ENCODE measurements at places on chromosomes 2 and 18. TPM values are rescaled to one million over a fixed set of nuclear protein-coding genes. Genes with fewer than 3 reads are reported as not detected.

Gene CTAGE1
- total RNA-seq, result not detected

- no peaks in the 10 kb centered on the region for H3K27me3 ChIP-seq
- H3K4me3 ChIP-seq, result no peak overlapping the region
- no peaks in the 10 kb centered on the region for H3K36me3 ChIP-seq
- no peak overlapping the region for H3K27ac ChIP-seq
- no peaks in the 10 kb centered on the region for H3K4me1 ChIP-seq
- no peak for DNase-seq
Observed at GRCh38 chr2:239770246-239770639, 254.9 kb downstream of the NDUFA10 start.

DNA sequence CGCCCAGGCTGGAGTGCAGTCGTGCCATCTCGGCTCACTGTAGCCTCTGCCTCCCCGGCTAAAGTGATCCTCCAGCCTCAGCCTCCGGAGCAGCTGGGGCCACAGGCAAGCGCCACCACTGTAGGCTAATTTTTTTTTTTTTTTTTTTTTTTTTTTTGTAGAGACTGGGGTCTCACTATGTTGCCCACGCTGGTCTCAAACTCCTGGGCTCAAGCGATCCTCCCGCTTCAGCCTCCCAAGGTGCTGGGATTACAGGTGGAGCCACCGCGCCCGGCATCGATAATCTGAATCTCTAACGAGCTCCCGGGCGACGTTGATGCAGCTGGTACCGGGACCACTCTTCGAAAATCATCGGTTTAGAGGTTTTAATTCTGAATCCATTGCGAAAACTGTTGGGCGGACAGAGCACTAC lies 520 bp upstream of the CYP20A1 start:
- DNase-seq, result no peak
- no peaks in the 10 kb centered on the region for H3K27me3 ChIP-seq
- H3K4me1 ChIP-seq, result peaks cover 5% of the 10 kb centered on the region
- H3K27ac ChIP-seq, result peak overlapping the region; percentile 92
- H3K4me3 ChIP-seq, result peak overlapping the region; percentile 95
- H3K36me3 ChIP-seq, result peaks cover 17% of the 10 kb centered on the region

Gene SCN7A
- not detected for total RNA-seq

- DNase-seq, result no peak
- no peak overlapping the region for H3K27ac ChIP-seq
- H3K36me3 ChIP-seq, result no peaks in the 10 kb centered on the region
- no peaks in the 10 kb centered on the region for H3K27me3 ChIP-seq
Observed at GRCh38 chr2:213010106-213010779, 141.2 kb downstream of the IKZF2 start.

DNA sequence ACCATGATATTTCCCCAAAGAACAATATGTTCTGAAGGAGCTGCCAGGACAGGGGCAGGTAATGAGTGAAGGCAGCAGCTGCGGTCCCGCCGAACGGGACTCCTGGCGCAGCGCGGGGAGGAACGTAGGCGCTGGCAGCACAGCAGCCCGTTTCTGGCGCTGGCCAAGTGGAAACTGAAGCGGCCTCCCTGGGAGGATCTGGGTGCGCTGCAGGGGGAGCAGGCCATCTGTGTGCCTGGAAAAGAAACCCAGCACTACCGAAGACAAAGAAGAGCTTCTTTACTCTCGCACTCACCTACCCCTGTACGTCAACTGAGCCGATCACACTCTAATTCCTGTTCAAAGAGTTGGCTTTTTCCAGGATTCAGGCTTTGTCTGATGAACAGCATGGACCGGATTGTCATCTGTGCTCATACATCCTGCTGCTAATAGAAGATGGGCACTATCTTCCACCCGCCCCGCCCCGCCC lies 11.8 kb downstream of the G6PC2 start:
- no peak overlapping the region for H3K27ac ChIP-seq
- peak; percentile 75 for DNase-seq
- no peaks in the 10 kb centered on the region for H3K36me3 ChIP-seq
- peaks cover 13% of the 10 kb centered on the region for H3K27me3 ChIP-seq
- H3K4me1 ChIP-seq, result no peaks in the 10 kb centered on the region

Gene CYS1
- total RNA-seq, result 0.26 TPM

DNA sequence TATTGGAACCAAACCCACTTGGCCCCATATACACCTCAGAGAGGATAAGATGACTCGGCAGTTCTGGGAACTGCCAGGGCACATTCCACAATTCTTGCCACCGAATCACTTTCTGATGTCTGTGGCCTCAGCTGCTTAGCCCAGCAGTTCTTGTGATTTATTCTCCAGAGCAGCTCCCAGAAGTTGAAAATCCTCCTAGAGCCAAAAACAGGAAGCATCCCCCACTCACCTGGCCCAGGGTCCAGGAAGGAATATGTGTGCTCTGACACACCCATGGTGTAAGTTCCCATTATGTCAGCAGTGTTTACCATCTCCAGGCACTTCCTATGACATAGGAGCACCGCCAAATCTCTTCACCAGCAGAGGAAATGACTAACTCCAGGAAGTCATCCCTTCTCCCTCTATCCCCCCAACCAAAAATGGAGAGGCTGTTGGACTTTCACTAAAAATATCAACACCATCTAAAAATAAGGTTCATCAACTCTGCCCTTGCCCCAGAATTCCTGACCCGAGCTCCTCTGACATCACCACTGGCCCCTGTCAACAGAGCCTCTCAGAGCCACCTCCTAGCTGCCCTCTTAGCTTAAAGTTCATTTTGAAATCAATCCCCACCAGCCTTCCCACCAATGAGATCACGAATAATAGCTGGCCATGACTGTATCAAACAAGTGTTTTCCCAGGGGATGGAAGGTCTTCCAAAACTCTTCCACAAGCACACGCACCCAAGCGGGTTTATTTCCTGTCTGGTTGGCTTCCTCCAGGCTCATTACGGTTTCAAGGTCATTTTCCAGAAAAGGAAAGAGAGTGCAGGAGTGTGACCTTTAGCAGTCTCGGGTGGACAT lies 223.1 kb upstream of the PARD3B start:
- H3K4me3 ChIP-seq, result no peak overlapping the region
- no peak for DNase-seq
- no peak overlapping the region for H3K27ac ChIP-seq
- H3K4me1 ChIP-seq, result peaks cover 3% of the 10 kb centered on the region
- H3K27me3 ChIP-seq, result no peaks in the 10 kb centered on the region

Gene ABCB11
- total RNA-seq, result 0.04 TPM

DNA sequence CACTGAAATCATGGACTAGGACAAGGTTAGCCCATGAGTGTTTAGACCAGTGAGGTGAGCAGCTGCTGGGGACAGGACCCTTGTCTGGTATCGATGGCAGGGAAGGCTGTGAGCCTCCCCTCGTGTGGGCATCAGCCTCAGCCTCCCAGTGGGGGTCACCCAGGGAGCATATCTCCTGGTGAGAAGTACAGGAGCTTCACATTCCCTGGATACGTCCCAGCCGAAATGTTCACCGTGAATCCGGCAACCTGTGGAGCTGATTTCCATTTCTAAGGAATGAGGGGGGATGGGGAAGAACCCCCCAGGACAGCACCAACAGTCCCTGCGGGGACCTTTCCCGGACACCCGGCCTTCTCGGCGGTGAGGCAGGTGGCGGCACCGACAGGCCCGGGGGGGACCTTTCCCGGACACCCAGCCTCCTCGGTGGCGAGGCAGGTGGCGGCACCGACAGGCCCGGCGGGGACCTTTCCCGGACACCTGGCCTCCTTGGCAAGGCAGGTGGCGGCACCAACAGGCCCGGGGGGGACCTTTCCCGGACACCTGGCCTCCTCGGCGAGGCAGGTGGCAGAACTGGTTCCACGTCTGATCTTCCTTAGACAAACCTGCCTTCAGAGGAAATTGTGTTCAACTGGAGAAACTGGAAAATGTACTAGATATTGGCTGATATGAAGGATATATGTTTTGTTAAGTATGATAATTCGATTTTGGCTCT lies 21.2 kb downstream of the RTP5 start:
- H3K27ac ChIP-seq, result no peak overlapping the region
- H3K27me3 ChIP-seq, result no peaks in the 10 kb centered on the region
- H3K36me3 ChIP-seq, result no peaks in the 10 kb centered on the region
- DNase-seq, result no peak

Gene PAX8
- total RNA-seq, result 0.11 TPM

Gene SOWAHC
- 12.0 TPM for total RNA-seq

DNA sequence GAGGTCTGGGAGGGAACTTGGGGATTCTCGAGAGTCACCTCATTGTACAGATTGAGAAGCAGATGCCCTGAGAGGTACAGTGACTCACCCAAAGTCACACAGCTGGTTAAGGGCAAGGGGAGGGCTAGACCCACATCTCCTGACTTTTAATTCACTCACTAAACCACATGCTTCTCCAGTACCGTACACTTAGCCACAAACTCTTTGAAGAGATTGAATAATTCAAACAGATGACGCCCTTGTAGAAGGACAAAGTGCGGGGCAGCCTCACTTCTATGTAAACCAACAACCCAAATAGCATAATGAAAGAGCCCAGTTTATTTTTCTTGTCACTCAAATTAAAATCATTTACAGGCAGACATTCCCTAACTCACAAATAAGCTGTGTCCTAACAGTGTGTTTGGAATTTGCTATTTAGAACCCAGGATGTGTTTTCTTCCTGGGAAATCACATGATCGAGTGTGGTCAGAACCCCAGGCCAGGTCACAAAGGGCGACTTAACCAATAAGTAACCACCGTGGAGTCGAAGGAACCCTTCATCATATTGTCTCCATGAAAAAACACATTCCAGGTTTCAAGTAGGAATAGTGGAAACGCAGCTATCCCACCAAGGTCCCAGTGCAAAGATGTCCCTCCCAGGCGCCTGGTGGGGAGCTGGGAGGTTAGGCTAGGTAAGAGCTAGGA lies 35.8 kb upstream of the PTPN4 start:
- no peak overlapping the region for H3K4me3 ChIP-seq
- DNase-seq, result no peak
- no peaks in the 10 kb centered on the region for H3K36me3 ChIP-seq
- H3K4me1 ChIP-seq, result no peaks in the 10 kb centered on the region

Gene CASP10
- 4.1 TPM for total RNA-seq

GRCh38 chr2:226611944-226612318 lies 187.7 kb downstream of the IRS1 start:
- H3K27me3 ChIP-seq, result no peaks in the 10 kb centered on the region
- no peaks in the 10 kb centered on the region for H3K4me1 ChIP-seq
- H3K4me3 ChIP-seq, result no peak overlapping the region

DNA sequence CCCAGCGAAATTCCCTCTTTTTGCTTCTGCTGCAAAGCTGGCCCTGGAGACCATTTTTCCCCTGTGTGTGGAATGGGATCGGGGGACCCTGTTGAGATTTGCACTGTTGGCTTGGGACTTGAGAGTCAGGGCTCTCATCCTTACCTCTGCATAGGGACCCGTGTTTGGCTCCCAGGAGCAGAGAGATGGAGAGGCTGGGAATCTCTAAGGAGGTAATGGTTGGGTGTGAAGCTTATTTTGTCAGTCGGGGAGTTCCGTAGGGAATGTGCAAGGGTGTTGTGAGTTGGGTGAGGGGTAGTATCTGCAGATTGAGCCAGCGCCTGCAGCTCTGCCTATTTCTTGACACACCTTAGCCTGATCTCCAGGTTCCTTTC lies 4.5 kb downstream of the GATA6 start:
- H3K27me3 ChIP-seq, result peaks cover 37% of the 10 kb centered on the region
- H3K36me3 ChIP-seq, result peaks cover 85% of the 10 kb centered on the region
- peak overlapping the region; percentile 99 for H3K4me3 ChIP-seq
- peak; percentile 72 for DNase-seq
- H3K4me1 ChIP-seq, result no peaks in the 10 kb centered on the region

GRCh38 chr2:231622963-231623362 lies 30.3 kb downstream of the TEX44 start:
- no peak for DNase-seq
- H3K27me3 ChIP-seq, result no peaks in the 10 kb centered on the region
- H3K4me1 ChIP-seq, result no peaks in the 10 kb centered on the region
- no peaks in the 10 kb centered on the region for H3K36me3 ChIP-seq
- H3K27ac ChIP-seq, result no peak overlapping the region

DNA sequence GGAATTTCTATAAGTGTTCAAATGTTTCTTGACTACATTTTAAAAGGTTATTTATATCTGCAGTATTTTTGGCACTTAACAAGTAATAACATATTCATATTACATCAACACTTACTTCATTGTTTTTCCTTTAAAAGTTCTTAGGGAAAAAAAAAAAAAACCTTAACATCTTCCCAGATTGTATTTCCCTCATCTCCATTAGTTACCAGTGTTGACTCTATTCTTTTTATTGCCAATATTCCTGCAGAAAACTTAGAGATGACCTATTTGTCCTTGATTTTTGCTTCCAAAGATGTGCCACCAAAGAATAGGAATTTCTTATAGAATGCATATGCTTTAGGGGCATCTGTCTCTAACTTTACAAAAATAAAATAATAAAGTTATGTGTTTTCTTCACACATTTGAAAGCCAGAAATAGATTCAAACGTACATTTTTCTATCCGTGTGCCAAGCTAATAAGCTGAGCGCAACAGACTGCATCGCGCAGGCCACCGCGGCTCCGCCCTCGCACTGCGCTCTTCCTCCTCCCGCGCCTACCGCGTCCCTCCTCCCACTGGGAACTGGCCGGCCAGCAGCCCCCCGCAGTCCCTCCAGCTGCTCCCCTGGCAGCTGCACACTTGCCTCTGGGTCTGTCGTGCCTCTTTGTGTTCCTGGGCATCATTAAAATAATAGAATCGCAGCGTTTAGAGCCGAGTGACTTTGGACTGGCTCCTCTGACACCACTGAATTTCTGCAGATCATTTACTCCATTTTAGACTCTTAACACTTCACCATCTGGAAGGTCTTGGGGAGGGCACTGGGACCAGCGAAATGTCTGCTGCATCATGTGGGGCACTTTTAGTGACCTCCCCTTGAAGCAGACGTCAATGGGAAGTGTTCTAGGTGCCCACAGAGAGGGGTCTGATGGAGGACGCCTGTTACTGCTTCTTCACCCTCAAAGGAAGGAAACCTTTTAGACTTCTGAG lies 21.2 kb upstream of the NAB1 start:
- H3K36me3 ChIP-seq, result no peaks in the 10 kb centered on the region
- DNase-seq, result no peak
- peak overlapping the region; percentile 59 for H3K27ac ChIP-seq
- no peaks in the 10 kb centered on the region for H3K4me1 ChIP-seq
- no peaks in the 10 kb centered on the region for H3K27me3 ChIP-seq

DNA sequence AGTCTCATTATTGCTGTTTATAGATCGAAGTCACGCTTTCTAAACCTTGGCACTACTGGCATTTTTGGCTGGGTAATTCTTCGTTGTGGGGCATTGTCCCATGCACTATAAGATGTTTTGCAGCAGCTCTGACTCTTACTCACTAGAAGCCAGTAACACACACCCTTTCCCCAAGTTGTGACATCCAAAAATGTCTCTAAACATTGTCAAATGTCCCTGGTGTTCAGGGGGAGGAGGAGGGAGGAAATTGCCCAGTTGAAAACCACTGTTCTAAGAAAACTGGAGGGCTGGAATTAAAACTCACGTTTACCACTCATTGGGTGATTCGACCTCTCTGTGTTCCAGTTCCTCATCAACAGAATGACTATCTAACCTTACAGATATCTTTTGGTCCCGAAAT lies 115.7 kb upstream of the KLF7 start:
- no peaks in the 10 kb centered on the region for H3K36me3 ChIP-seq
- H3K27me3 ChIP-seq, result no peaks in the 10 kb centered on the region
- no peak overlapping the region for H3K27ac ChIP-seq
- H3K4me1 ChIP-seq, result peaks cover 22% of the 10 kb centered on the region
- H3K4me3 ChIP-seq, result no peak overlapping the region

- H3K27ac ChIP-seq, result peak overlapping the region; percentile 14
- peaks cover 24% of the 10 kb centered on the region for H3K4me1 ChIP-seq
- H3K27me3 ChIP-seq, result no peaks in the 10 kb centered on the region
- DNase-seq, result no peak
- H3K36me3 ChIP-seq, result peaks cover 5% of the 10 kb centered on the region
Observed at GRCh38 chr2:65300134-65300760, 72.6 kb downstream of the ACTR2 start.
